Activated T-cell treated with anti-CD3 and anti-CD28 coated beads for 4 hours (primary cell): ENCODE measurements at places on chromosomes 7 and 10.

DNA sequence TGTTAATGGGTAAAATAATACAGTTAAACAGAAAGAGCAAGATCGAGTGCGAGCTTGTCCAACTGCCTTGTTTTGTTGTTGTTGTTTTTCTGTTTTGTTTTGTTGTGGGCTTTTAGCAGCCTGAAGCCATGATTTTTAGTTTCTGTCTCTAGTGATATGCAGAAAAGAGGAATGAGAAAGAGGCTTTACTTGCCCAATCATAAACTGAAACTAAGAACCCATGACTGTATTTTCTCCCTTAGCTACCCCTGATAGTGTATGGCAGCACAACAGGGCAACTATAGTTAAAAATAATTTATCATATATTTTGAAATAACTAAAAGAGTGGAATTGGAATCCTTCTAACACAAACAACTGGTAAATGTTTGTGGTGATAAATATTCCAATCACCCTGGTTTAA lies 493.9 kb downstream of the GLRX3 start:
- DNase-seq, result no peak

- DNase-seq, result no peak
Observed at GRCh38 chr7:98206451-98207330, 4.5 kb upstream of the BHLHA15 start.

- no peak for DNase-seq
Observed at GRCh38 chr10:84308481-84309304, 19.7 kb upstream of the CCSER2 start.

- DNase-seq, result no peak
Observed at GRCh38 chr7:57653262-57653830, 203.4 kb downstream of the ZNF716 start.

- no peak for DNase-seq
Observed at GRCh38 chr7:150570556-150571465, 3.6 kb downstream of the GIMAP4 start.

DNA sequence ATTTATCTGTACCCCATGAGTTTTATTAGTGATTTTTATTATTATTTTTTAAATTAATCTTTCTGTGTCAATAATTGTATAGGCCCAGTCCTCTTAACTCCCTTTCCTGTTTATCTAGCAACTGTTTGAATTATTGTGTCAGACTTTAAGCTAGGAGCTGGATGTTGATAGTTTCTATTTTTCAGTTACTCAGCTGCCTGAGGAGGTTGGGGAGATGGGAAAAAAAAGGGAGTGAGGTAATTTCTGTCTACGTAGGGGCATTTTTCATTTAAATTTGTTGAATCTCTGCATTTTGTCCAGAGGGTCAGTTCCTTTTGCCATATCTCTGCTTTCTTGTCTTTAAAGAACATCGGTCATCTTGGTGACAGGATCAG lies 5.0 kb upstream of the ZNF518A start:
- DNase-seq, result no peak

DNA sequence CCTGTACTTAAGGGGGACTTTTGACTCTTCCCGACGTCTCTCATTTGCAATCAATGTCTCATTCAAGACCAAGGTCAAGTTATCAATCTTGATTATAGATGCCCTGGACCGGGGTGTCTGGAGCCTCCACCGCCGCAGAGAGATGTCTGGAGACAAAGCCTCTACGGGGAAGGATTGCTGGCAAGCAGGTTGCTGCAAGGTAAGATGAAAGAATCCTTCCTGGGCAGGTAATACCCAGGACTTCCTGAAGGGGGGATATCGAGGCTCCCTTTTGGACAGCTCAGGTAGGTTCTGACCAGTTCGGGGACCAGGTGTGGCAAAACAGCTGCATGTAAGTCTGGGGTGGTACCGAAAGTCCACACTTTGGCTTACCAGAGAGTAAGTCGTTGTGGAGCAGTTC lies 12.5 kb upstream of the CUX1 start:
- DNase-seq, result no peak

GRCh38 chr7:107666790-107667189 lies 6.2 kb downstream of the SLC26A4 start:
- DNase-seq, result no peak

- DNase-seq, result peak; percentile 75
Observed at GRCh38 chr10:47311932-47312662, 10.2 kb upstream of the GDF2 start.

- DNase-seq, result no peak
Observed at GRCh38 chr7:122724366-122724765, 21.6 kb upstream of the RNF148 start.

DNA sequence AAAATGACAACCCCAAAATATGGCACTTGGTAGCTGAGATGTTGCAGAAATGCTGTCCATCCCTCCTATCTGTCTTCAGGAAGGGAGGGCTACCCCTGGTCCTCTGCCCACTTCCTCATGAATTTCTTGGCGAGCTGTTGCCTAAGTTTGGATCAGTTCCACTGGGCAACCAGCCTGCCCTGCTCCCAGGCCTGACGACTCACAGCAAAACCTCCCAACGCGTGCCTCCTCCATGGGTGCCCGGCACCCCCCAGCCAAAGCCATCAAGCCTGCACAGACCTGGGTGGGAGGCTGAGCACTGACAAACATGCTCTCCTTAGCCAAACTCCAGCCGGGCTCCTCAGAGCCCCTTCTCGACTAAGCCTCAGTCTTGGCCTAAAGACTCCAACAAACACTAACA lies 8.9 kb downstream of the VSTM4 start:
- no peak for DNase-seq
